ENCODE measurements at places on chromosomes 7 and 10.

- DNase-seq, result peak; percentile 56
Observed at GRCh38 chr10:125155101-125155500, 5.3 kb downstream of the CTBP2 start.

DNA sequence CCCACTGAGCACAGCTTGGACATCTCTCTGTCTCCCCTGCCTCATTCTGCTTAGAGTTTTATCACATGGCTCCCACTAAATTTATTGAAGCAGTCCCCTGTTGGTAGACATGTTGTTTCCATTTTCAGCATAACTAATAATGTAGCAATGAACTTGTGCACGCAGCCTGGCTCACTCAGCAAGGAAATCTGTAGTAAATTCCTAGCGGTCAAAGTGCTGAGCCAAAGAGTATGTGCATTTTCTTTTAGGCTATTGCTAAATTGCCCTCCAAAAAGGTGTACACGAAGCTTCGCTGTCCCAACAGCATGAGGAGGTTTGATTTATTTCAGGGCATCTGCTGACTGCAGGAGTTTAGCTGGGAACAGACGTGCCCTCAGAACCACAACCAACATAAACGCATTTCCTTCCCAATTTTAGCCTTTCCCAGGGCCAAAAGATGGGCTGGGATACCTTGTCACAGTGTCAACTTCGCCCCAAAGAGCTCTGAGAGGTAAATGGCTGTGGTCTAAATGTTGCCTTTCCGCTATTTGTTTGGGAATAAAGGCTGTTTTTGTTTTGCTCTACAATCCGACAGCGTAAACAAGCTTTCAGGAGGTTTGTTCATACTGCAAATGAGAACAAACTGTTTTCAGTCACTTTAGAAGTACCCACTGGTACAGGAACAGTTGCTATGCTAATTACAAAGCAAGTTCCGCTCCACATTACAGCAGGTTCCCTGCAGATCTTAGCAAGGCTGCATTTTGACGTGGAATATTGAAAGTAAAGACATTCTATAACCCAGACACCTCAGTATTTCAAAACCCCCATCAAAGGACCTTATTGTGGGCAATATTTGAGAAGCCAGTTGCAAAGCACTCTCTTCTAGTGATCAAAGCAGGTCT lies 16.8 kb downstream of the VSIR start:
- peak; percentile 54 for DNase-seq

DNA sequence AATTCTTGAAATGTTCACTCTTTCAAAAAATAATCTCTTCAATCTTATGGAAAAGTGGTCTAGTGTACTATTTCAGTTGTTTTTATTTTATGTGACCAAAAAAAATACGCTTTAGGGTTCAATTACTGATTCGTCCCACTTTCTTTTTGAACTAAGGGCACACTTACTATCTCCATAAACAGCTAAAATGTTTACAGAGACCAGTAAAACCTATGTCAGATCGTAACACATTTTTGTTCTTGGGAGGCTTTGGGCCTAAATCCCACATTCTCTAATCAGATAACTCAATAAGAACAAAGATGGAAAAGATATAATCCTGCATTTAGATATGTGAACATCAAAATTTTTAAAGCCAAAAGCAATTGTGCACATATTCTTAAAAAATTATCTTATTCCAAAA lies 29.8 kb upstream of the EPC1 start:
- peak; percentile 50 for DNase-seq

- no peak for DNase-seq
Observed at GRCh38 chr10:17206210-17206709, 4.8 kb upstream of the TRDMT1 start.

GRCh38 chr10:89371079-89371478 lies 6.8 kb upstream of the IFIT1B start:
- no peak for DNase-seq

GRCh38 chr10:120684226-120684625 lies 166.9 kb upstream of the WDR11 start:
- DNase-seq, result no peak

DNA sequence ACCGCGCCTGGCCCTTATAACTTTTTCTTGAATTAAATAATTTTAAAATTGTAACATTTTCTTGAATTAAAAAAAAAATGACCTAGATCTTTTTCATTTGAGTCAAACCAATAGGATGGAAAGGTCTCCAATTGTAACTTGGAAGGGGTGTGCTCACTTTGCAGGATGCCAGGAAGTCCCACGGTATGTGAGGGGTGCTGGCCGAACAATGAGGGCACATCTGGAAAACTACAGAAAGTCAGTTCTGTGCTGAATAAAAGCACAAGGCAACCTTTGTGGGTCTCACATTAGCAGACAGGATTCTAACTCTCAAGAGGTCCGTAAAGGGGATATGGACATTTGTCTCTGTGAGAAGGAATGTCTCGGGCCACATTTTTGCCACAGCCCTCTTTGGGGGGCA lies 52.8 kb upstream of the PDLIM1 start:
- DNase-seq, result no peak

DNA sequence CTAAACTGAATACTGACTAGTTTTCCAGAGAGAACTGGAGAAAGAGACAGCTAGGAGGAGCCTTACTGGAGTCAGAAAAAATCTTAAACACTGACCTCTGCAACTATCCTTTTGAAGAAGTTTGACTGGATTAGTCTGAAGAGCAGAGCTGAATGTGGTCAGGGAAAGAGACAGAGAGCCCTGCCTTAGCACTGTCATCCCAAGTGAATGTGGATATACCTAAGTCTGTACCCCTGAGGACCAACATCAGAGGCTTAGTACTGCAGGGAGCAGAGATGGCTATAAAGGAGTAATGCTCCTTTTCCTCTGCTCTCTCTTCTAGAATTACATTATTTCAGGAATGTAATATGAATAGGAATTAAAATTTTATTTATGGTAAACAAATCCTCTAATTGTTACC lies 69.8 kb upstream of the TMEM140 start:
- no peak for DNase-seq
